Stimulated activated memory B cell treated with anti-CD40 and anti-IgM and Interleukin-4, amounts not matched to agents 10 μg/mL and 1 μg/mL and 100 μg/mL, for 72 hours (primary cell): ENCODE measurements at places on chromosomes 3 and 15.

- ATAC-seq = no peak
These were observed 2.8 kb downstream of the ABHD2 start for GRCh38 chr15:89090791-89091626.

GRCh38 chr15:57205027-57205855, 171.1 kb upstream of the CGNL1 start:
- no peak for ATAC-seq

- ATAC-seq = no peak
These were observed 39.3 kb downstream of the NMNAT3 start for GRCh38 chr3:139638518-139638917.

DNA sequence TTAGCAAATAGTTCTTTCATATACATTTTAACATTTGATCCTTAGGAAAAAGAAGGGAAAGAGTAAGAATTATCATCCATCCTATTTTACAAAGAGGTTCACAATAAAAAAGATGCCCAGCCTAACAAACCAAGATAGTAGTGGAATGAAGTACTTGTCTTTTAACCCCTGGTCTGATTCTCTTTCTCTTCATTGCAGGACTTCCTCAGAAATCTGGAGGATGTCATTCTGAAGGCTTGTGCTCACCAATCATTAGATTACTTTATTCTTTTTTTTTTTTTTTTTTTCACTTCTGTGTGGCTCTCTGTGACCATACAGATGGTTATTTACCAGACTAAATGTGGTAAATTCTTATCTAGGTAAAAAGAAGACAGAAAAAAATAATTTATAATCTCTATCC, 7.0 kb downstream of the HDGFL3 start:
- ATAC-seq = peak; percentile 18

DNA sequence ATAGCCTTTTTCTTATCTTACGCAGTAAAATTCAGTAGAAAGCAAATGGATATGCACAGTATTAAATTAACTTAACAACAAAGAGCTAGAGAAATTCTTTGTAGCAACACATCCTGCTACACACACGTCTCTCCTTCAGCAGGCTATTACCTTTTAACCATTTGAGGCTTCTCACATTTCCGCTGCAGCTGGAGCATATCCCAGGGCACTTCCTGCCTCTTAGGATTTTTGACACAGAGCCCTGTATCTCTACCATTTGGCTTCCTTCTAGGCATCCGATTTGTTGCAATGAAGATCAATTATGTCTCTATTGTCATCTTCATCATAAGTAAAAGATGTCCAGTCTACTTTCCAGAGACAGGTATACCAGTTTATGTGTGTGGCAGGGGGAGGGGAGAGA, 292.4 kb upstream of the CBLB start:
- no peak for ATAC-seq

DNA sequence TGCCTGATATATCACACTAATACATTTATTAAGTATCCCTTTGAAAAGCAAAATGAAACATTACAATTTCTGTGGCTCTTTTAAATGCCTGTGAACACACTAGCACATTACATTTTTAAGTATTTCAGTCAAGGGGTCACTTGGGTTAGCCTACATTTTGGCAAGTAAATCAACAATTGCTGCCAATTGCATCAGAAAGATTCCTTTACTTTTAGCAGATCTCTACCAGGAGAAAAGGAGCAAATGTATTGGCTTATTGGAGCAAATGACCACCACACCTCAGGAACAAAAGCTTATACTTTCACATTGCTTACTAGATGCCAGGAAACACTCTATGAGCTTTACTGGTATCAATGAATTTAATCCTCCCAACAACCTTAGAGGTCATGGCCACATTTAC, 947.1 kb downstream of the FHIT start:
- no peak for ATAC-seq

DNA sequence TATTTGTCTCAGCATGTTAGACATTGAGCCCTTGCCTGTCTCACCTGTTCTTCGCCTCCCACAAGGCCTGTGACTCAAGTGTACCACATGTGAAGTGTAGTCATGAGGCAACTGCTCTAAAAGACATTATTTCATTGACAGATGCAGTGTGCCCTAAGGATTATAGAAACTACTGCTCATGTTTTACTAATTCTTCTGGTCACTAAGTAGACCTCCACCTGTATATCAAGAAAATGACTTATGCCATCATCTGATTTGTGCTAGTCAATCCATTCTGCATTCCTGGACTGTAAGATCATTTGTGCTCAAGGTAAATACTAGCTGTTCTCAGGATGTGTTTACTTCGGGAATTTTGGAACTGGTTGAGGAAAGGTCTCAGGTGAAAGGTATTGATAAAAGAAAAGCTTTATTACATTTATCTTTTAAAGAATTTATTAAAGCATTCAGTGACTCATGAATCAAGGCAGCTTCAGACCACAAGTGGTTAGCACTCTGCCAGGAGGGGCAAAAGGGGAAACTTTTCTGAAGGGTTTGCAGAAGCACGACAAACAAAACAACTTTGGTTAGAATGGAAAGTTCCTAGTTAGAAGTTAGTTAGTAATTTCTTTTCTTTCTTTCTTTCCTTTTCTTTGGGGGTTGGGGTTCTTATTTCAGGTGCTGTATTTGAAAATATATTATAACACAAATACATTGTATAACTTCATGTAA, 465.3 kb upstream of the CBLB start:
- peak; percentile 74 for ATAC-seq

DNA sequence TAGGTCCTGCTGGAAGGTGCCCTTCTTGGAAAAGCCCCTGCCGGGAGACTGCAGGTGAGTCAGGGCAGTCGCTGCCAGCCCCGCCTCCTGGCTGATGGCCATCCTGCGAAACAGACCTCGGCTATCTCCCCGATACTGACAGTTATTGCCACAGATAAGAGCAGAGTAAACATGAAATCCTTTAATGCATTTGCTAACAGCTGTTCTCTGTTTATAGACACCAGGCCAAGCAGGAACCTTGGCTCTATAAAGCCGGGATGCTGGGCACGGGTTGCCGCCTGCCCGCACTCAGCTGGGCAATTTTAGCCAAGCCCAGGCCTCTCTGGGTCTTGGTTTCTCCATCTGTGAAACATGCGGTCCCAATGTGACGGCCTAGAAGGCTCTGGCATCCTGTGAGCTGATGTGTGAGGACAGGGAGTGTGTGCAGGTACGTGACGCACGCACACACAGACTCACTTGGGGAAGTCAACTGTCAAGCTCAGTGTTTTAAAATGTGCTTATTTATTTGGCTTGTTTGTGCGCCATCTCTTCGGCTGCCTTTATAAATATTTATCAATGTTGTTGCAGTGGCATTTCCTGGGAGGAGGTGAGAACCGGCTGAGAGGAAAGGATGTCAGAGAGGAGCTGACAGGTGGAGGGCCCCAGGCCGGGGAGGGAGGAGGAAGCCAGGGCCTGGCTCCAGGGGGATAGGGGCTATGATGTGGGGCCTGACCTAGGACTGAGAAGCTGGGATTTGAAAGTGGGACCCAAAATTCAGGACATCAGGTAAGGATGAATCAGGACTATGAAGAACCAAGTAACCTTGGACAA, 50.8 kb upstream of the PRR23E start:
- ATAC-seq = no peak

DNA sequence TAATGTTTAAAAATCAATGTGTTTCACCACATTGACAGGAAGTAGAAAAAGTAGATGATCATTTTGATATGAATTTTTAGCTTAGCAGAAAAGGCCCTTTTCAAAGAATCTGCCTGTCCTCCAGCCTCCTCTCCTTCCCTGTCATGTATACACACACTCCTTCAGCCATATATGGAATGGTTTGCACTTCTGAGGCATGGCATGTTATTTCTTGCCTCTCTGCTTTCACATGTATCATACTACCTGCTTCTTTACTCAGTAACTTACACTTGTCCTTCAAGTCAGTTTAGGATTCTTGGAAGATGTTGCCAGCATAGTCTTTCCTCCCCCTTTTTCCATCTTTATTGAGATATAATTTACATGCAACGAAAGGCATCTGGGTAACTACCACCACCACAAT, 79.0 kb downstream of the REC114 start:
- ATAC-seq = no peak

- no peak for ATAC-seq
These were observed 120.0 kb downstream of the EEFSEC start for GRCh38 chr3:128273109-128273840.

GRCh38 chr3:152335273-152335672, 66.5 kb downstream of the MBNL1 start:
- ATAC-seq = peak; percentile 48

DNA sequence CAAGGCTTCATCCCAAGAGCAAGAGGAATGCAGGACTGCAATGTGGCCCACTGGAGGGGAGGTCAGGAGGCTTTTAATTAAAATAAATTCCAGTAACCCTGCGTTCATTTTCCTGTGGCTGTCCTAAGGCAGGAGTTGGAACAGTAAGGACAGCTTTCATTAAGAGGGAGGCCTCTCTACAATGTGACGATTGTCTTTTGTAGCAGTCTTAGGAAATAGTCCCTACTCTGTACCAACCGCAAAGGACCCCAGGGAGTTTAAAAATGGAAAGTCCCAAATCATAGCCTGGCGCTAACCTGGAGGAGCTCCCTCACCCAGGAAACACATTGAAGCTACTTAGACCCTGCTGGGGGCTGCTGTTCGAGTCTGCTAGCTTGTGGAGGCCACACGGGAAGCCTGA, 62.8 kb downstream of the SYNM start:
- peak; percentile 69 for ATAC-seq

DNA sequence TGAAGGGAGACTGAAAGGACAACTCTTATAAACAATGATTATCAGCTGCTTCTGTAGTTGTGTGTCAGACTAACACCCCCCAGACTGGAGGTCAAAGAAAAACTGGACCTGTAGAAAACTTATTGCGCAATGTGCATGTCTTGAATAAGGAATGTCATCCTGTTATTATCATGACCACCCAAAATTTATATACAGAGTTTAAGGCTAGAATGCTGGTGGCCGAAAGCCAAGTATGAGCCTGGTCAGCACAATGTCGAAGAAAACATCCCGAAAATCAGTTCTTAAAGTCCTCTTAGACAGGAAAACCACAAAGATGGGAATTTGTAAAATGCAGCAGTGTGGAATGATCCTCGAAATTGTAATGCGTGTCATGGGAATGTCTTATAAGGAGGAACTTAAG, 29.3 kb downstream of the RFTN1 start:
- no peak for ATAC-seq

DNA sequence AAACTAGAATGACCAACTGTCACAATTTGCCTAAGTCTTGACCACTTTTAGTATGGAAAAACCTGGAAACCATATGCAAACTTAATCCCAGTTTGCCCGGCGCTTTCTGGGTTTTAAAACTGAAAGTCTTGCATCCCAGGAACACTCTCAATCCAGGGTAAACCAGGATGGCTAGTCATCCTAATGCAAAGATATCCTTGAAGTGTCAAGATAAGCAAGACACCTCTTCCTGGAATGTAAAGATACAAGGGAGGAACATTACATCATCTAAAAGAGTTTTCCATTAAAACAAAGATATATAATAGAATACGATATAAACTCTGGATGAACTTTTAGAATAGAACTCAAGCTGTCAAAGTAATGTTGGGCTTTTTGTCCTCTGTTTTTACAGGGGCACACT, 188.5 kb downstream of the MAGI1 start:
- ATAC-seq = no peak

GRCh38 chr15:99729920-99730319, 3.3 kb downstream of the LYSMD4 start:
- no peak for ATAC-seq

GRCh38 chr3:183823963-183824362, 1.4 kb downstream of the MAP6D1 start:
- no peak for ATAC-seq

DNA sequence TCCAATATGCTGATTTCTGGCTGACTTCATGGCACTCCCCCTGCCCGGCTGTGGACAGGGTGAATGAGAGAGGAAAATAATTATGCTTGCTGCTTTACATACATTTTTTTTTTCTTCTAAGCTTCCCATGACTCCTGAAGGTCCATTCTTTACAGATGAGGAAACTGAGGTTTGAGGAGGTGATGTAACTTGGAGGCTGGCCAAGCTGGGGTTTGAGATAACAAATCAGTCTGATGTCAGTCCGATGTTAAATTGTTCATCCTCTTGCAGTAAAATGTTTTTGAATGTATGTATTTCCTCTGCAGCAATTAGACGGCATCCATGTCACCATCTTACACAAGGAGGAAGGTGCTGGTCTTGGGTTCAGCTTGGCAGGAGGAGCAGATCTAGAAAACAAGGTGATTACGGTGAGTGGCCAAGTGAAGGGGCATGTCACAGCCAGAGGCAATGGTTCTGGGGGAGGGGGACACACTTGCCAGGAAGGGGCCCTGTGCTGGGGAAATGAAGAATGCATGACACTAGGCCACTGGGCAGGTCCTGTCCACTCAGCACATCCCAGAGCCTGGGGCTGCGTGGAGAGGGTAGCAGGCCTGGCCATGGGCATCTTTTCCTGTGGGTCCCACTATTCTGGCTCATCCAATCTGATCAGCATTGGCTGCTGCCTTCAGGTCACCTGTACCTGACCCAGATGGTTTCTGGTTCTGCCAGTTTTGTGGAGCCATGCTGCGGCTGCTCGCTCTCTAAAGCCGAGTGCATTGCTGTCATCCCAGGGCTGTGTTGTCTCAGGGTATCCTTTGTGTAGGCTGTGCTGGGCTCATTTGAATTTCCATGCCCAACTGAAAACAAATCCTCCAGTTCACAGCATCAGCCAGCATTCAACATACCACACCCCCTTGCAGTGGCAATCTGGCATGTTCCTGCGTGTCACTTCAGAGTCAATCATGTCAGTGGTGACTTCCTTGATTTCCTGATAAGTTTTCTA, 20.4 kb downstream of the STARD5 start:
- no peak for ATAC-seq

- ATAC-seq = no peak
These were observed 698.7 kb downstream of the EPHA3 start for GRCh38 chr3:89806166-89806565.

- peak; percentile 20 for ATAC-seq
These were observed 35.1 kb upstream of the FRMD4B start for GRCh38 chr3:69420781-69421520.

DNA sequence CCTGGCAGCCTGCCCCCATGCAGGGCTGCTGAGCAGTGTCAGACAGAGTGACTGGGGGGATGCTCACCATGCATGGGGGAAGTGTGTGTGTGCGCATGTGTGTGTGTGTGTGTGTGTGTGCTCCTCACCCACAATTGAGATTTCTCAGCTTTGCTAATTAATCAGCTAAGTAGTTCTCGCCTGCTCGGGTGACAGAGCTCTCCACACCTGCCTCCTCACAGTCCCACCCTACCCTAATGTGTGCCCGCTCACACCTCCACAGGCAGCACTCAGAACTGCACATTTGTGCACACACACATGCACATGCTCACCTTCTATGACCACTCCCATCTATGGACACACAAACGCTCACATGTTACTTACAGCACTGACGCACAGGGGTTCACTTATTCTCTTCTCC, 37.3 kb downstream of the CACNA2D2 start:
- ATAC-seq = no peak

- ATAC-seq = no peak
These were observed 555.1 kb upstream of the EPHA6 start for GRCh38 chr3:96259299-96259698.
